Small intestine (tissue), 16 donors: ENCODE measurements at places on chromosomes 2 and 18. TPM values are rescaled to one million over a fixed set of nuclear protein-coding genes. Genes with fewer than 3 reads are reported as not detected.

DNA sequence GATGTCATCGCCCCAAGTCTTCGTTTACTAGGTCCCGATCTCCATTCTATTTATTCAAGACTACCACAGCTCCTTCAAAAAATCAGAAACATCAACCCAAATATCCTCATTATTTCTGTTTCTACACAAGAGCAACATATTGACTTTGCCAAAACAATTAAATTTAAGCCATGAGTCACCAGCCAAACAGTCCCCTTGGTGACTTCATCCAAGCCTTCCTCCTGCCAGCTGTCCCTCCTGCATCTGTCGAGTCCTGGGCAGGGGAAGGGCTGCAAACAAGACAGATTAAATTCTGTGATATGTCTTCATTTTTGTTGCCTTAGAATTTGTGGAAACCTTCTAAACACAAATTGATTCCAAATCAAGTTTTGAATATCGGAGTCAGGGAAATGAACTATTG, 110.3 kb downstream of the SP3 start:
- no peak for DNase-seq

- DNase-seq, result no peak
These were observed 40.7 kb downstream of the KCNIP3 start for GRCh38 chr2:95337829-95338228.

GRCh38 chr2:6446938-6447608, 418.6 kb downstream of the CMPK2 start:
- no peak for DNase-seq

DNA sequence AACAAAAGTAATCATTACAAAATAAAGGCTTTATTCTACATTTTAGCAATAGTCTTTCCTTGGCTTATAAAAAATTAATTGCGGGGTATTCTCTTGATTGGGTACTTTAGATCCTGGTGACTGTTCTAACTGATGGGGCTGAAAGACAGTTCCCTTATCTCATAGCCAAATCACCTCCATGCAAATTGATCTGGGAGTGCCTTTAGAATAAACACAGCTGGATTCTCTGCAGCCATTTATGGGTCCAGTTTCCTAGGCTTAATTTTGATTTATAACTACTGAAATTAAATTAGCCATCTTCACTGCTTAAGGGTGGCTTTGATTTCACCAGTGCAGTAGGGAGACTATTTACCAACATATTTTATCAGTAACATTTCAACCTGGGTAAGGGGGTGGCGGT, 337.1 kb downstream of the NRXN1 start:
- DNase-seq, result no peak

DNA sequence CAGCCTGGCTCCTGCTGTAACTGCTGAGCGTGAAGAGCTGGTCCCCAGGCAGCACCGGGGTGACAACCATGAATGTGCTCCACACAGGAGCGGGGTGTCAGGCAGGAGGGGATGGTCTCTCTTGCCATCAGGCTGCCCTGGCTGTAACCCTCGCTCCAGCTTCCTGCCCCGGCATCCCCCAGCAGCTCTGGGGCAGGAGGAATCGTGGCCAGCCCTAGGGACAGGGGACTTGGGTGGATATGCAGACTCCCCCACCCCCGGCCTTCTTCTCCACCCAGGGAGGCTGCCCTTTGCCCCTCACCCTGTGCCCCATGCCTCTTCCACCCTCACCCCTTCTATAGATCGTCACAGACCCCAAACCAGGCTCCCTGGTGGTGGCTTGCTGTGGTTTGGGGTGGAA, 69.4 kb upstream of the SMAD7 start:
- no peak for DNase-seq

DNA sequence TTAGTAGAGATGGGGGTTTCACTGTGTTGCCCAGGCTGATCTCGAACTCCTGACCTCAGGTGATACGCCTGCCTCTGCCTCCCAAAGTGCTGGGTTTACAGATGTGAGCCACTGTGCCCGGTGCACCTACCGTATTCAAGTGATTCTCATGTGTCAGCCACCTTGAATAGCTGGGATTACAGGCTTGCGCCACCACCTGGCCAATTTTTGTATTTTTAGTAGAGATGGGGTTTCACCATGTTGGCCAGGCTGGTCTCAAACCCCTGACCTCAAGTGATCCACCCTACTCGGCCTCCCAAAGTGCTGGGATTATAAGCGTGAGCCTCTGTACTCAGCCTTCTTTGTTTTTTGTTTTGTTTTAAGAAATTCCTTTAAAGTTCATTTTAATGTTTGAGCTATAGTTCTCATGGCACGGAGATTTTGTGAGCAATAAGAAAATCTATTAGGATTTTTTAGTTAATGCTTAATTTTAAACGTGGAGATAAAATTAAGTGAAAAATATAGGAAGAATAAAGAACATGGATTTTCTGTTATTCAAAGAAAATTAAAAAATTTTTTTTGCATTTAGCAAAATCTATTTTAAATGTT, 242.6 kb downstream of the PHLPP1 start:
- DNase-seq, result peak; percentile 36

GRCh38 chr18:78996741-78997490, 17.3 kb downstream of the SALL3 start:
- no peak for DNase-seq

DNA sequence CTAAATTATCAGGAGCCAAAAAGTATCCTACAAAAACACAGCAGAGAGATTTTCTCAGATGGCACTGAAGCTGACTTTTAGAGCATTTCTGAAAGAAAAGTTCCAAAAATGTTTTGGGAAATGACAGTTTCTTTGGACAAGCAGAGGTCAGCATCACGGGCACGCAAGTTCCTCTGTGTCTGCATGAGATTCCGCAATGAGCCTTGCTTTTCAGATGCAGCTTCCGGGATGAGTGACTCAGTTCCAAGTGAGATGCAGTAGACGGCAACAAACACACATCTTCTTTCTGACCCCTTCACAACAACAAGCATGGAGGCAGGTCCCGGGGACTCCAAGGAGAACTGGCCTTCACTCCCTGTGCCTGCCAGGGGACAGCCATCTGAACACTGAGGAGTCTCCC, 76.6 kb downstream of the EIPR1 start:
- DNase-seq, result no peak

- DNase-seq, result no peak
These were observed 71.1 kb upstream of the CTLA4 start for GRCh38 chr2:203796248-203797010.

GRCh38 chr2:159613651-159614285, 2.6 kb downstream of the BAZ2B start:
- peak; percentile 48 for DNase-seq

DNA sequence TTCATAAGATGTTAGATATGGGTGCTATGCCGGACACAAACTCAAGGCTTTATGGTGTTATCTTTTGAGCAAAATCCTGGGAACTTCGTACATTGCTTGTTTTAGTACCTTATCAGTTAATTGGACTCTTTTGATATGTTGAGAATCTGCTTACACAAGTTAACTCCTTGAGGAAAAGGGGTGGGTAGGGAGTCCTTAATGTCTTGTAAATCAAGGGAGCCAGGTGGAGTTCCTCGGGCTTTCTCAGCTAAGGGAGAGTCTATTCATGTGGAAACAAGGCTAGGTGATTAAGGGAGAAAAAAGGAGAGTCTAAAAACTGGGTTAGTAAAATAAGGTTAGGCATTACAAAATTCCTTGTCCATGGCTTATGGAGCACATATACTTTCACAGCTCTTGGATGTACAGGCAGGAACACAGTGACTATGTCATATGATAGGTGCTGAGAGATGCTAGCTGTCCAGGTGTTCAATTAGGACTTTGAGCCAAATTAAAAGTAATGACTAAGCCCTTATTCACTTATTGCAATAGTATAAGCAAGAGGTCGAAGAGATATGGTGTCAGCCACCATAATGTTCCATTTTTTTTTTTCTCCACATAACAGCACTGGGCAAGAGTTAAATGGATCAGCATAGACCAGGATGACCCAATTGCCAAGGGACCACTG, 59.5 kb upstream of the DYNAP start:
- peak; percentile 66 for DNase-seq

- DNase-seq, result no peak
These were observed 246.4 kb downstream of the DYM start for GRCh38 chr18:49214058-49214457.

GRCh38 chr2:175143678-175144077, 24.3 kb downstream of the ATF2 start:
- DNase-seq, result no peak

GRCh38 chr2:119820275-119820674, 60.6 kb downstream of the PTPN4 start:
- no peak for DNase-seq

GRCh38 chr18:45755934-45756333, 32.0 kb downstream of the SLC14A1 start:
- peak; percentile 21 for DNase-seq

DNA sequence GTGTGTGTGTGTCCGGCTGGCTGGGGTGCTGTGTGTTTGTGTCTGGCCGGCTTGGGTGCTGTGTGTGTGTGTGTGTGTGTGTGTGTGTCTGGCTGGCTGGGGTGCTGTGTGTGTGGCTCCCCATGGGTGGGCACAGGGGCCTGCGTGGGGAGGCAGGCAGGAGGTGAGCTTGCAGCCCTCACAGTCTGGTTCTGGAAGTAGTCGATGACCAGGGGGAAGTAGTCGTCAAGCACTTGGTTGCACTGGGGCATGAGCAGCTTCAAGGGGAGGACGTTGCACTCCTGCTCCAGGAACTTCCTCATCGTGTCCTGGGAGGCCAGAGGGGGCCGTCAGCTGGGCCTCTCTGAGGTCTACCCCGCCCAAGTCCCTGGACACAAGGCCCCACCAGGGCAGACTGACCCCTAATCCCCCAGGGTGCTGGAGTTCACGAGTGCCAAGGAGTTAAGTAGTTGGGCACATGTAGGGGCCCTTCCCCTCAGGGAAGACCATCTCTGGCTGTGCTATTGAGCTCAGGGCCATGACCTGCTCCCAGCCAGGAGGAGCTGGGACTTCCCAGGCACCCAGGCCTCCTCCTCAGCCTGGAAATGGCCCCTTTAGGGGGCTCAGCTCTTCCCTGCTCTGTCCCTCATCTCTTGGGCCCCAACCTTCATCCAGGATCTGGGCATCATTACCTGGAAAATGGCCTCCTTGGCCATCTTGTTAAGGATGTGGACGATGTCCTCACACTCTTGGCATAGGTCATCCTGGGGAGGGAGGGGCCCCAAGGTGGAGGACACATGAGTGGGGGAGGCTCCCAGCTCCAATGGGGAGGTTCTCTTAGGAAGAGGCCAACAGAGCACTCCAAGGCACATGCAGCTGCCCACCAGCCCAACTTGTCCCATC, 1.3 kb downstream of the SFTPB start:
- no peak for DNase-seq

DNA sequence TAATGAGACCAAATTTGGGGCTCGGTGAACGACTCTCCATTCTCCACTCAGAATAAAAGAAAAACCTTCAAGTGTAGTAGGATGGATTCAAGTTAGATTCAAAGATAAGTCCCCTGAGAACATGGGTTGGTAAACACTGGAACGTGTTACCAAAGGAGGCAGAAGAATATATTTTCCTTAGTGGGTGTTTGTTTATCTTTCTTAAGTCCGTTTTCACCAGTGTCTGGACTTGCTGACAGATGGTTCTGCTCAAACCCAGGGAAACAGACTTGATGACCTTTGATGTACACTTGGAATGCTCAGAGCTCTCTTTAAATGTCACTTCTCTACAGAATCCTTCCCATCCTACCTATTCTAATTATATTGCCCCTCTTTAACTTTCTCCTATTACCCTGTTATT, 310.3 kb upstream of the ZNF521 start:
- DNase-seq, result no peak

GRCh38 chr2:77664491-77664890, 142.3 kb upstream of the LRRTM4 start:
- DNase-seq, result no peak

DNA sequence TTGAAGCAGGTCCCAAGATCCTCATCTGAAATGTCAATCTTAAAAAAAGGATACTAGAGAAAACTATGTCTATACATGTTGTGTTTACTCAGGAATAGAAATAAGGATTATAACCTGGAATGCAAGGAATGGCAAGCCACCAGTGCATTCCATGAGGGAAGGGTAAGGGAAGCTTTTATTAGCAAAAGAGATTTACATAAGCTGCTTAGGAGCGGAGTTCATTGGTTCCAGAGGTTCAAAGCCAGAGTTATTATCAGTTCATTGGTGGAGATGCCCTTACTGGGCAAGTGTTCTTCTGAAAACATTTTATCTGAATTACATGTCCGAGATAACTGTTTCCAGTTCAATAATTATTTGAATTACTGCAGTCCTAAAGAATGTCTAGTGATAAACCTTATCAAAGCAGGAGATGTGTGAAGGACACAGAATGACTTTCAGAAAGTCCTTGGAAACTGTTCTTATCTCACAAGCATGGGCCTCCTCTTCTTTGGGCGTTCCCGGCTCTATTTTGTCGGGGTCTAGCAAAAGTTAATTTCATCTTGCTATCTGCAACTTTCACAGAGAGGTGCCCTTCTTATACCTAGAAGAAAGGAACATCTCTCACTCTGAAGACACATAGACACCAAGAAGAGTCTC, 23.5 kb downstream of the COMMD1 start:
- peak; percentile 80 for DNase-seq

GRCh38 chr2:89819809-89820208, 1128.3 kb downstream of the RPIA start:
- DNase-seq, result no peak

- DNase-seq, result peak; percentile 78
These were observed 60.4 kb downstream of the ATOH8 start for GRCh38 chr2:85813982-85814801.

GRCh38 chr18:12101266-12101665, 7.6 kb downstream of the ANKRD62 start:
- DNase-seq, result no peak

DNA sequence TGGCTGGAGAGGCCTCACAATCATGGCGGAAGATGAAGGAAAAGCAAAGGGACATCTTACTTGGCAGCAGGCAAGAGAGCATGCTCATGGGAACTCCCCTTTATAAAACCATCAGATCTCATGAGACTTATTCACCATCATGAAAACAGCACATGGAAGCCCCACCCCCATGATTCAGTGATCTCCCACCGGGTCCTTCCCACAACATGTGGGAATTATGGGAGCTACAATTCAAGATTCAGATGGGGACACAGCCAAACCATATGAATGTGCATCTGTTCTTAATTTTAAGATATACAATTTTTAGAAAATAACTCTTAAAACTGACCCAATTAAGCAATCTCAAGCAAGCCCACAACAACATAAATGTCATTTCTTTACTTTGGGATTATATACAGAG, 12.6 kb downstream of the C18orf63 start:
- DNase-seq, result no peak

GRCh38 chr2:172021955-172022354, 22.2 kb downstream of the METAP1D start:
- DNase-seq, result no peak

- DNase-seq, result no peak
These were observed 111.7 kb upstream of the RIOK3 start for GRCh38 chr18:23341383-23341782.

Gene CHN1
- 2.7 TPM for polyA plus RNA-seq

Gene MALT1
- polyA plus RNA-seq, result 6.3 TPM

Gene CPO
- 0.92 TPM for polyA plus RNA-seq

Gene CNDP1
- polyA plus RNA-seq, result 0.13 TPM

Gene KLHL29
- polyA plus RNA-seq, result 2.6 TPM

Gene TTC31
- 23.8 TPM for polyA plus RNA-seq

Gene TFCP2L1
- 0.22 TPM for polyA plus RNA-seq

Gene ELOA2
- polyA plus RNA-seq, result not detected

Gene LRATD1
- polyA plus RNA-seq, result 95.0 TPM

Gene PLEKHM3
- 0.89 TPM for polyA plus RNA-seq

Gene PUM2
- polyA plus RNA-seq, result 90.2 TPM

Gene SKOR2
- polyA plus RNA-seq, result not detected

Gene MYCN
- polyA plus RNA-seq, result 1.1 TPM

Gene CARF
- 1.4 TPM for polyA plus RNA-seq

Gene QPCT
- 1.9 TPM for polyA plus RNA-seq

Gene NAT8
- polyA plus RNA-seq, result not detected
